Stimulated activated CD8-positive, alpha-beta memory T cell treated with anti-CD3 and anti-CD28 coated beads, Interleukin-7, amount 100 ng/mL, for 1 hour (primary cell): ENCODE measurements at places on chromosomes 3 and 15.
A peak's percentile ranks its signal among the peaks of the same experiment; 100 is the strongest.

DNA sequence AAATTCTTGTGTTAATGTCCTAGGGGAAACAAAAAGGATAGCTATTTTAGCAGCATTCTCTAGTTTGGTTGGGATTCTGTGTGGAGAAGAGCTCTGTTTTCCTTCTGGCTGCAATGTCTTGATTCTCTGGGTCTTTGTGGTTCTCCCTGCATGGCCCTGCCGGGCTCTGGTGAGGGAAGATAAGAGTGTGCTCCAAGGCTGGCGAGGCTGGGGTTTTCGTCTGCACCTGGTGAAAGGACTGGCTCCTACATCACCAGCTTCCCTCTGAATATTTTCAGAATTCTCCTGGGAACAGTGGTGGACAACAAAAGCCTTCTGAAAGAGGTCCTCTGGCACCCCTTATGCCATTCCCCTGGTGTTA is 38.1 kb upstream of the SFMBT1 start:
- no peak for DNase-seq

GRCh38 chr15:62052713-62053112 is 7.5 kb downstream of the VPS13C start:
- no peak for DNase-seq

GRCh38 chr15:26866298-26867199 is at the start of gene GABRA5:
Gene GABRA5, plus strand, starts transcription at chr15:26867062. Its CDS starts 2,187 bp downstream, at chr15:26869249.
- DNase-seq = no peak

DNA sequence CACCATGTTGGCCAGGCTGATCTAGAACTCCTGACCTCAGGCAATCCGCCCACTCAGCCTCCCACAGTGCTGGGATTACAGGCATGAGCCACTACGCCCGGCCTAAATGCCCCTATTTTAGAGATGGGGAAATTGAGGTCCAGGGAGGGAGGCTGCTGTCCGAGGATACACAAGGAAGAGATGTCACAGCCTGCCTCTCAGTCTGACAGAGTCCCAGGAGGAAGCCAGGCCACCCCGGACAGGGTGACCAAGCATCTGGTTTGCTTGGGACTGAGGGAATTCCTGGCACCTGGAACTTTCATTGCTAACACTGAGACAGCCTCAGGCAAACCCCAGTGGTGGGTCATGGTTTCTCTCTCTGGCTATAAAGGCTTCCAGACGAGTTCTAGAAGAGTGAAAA is 30.6 kb upstream of the ADAMTS7 start:
- DNase-seq = no peak

DNA sequence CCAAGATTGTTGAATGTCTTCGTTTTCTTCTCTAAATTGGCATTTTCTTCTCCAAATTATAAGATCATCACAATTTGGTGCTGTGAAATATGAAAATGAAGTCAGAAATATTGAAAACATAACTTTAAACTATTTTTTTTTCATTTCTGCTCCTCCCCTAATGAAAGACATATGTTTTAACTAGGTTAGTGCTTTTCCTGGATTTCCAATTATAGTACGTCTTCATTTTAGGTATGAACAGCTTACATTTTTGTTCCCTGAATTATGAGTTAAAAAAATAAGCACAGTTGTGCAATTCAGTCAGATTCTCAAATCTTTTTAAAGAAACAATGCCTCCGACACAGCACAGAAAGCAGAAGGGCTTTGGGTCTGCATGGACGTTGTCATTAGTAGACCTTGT is 83.5 kb upstream of the CFAP20DC start:
- DNase-seq = no peak

DNA sequence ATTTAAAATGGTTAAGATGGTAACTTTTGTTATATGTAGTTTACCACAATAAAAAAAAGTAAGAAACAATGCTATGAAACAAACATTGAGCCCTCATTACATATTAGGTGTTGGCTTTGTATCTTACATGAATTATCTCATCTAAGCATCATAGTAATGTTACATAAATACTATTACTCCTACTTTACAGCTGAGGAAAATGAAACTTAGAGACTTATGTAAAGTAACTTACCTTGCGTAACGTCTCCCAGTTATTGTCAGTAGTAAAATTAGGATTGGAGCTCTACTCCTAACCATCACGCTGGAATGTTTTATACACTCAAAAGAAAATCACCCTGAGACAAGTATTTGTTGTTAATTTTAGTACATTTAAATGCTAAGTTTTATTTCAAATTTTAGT is 42.2 kb downstream of the DNAJC13 start:
- no peak for DNase-seq

DNA sequence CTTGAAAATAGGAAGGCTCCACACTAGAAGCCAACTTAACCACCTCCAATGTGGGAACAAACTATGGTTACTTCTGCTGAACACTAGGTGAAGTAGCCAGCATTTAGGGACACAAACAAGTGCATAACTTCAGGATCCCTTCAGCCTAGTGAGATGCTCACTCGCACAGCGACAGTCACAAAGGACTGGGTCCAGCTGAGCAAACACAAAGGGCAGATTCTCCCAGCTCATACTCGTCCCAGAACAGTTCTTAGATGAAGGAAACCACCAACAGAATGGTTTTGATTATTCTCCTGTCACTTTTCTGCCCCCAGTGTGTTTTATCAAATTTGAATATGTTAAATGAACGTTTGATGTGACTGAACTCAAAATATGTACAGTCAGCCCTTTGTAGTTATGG is 201.6 kb downstream of the KCNAB1 start:
- DNase-seq = no peak

DNA sequence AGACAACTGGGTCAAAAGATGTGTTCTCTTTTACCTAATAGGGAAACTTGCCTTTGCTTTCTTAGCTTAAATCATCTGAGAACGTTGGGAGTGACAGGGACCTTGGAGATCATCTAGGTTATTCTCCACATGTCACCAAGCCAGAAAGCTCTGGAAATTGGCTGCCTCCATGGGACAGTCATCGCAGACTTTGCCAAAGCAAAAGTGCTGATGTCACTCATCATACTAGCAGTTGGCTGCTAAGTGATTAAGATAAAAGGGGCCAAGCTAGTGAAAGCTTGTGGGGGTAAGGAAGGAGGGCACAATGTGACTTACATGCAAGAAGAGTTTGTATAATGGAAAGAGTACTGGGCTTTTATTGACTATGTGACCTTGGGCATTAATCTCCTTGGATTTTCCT is 198.0 kb upstream of the PFN2 start:
- DNase-seq = no peak

- DNase-seq = no peak
Observed at GRCh38 chr15:75840659-75841058, 2.6 kb upstream of the UBE2Q2 start.

- peak; percentile 79 for DNase-seq
Observed at GRCh38 chr3:39180546-39181346, 11.6 kb downstream of the XIRP1 start.

- no peak for DNase-seq
Observed at GRCh38 chr15:35622641-35623340, 76.8 kb upstream of the DPH6 start.

DNA sequence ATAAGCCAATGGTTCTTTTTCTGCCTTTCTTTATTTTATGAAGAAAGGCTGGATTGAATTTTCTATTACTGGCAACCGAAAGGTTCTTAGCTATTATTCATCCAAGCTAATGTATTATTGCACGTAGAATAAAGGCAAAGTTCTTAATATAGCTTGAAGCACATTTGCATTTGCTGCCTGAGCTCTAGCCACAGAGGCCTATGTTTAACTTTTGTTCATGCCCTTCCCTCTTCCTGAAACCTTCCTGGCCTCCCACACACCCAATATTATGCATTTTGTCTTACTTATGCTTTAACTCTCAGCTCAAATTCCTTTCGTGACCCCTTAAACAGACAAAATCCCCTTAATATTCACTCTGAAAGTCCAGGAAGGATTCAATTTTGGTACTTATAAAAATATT is 71.0 kb upstream of the ZNF280D start:
- no peak for DNase-seq

DNA sequence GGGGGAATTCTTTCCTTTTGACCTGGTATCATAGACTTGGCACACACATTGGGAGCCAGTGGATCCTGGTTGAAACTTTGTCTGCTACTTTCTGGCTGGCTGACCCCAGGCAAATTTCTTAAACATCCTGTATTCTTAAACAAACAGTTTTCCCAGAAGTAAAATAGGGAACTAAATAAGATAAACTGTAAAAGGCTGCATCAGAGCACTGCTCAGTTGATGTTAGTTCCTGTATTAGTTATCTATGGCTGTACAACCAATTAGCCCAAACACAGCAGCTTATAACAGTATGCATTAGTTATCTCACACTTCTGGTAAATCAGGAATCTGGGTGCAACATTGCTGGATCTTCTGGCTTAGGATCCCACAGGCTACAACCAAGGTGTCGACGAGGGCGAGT is 73.1 kb upstream of the SLCO3A1 start:
- DNase-seq = no peak

DNA sequence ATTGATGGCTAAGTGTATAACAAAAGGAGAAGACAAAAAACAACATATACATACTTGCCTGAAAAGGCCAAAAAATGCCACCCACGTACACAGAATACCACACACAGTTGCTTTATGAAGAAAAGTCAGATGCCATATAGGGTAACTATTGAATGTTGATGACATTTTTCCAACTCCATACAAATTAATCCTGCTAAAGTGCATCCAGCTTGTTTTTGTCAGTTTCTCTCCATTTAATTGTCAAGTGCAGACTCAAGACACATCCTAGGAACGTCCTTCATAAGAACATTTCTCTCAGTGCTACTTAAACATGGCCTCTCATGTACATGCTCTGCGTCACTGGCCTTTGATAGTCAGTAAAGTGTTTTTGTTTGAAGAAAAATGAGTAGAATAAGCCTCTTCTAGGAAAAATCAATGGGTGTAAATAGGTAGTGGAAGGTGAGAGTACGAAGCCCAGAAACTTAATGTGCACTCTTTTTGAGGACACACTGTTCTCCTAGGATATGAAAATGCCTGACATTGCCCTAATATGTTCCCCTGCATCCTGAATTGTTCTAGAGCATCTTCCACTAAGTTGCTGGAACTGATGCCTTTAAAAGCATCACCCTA is 267.4 kb upstream of the ATP11B start:
- DNase-seq = no peak
